ENCODE measurements at places on chromosomes 5 and 9.

- no peak for DNase-seq
Observed at GRCh38 chr9:71647094-71647591, 121.2 kb downstream of the CEMIP2 start.

DNA sequence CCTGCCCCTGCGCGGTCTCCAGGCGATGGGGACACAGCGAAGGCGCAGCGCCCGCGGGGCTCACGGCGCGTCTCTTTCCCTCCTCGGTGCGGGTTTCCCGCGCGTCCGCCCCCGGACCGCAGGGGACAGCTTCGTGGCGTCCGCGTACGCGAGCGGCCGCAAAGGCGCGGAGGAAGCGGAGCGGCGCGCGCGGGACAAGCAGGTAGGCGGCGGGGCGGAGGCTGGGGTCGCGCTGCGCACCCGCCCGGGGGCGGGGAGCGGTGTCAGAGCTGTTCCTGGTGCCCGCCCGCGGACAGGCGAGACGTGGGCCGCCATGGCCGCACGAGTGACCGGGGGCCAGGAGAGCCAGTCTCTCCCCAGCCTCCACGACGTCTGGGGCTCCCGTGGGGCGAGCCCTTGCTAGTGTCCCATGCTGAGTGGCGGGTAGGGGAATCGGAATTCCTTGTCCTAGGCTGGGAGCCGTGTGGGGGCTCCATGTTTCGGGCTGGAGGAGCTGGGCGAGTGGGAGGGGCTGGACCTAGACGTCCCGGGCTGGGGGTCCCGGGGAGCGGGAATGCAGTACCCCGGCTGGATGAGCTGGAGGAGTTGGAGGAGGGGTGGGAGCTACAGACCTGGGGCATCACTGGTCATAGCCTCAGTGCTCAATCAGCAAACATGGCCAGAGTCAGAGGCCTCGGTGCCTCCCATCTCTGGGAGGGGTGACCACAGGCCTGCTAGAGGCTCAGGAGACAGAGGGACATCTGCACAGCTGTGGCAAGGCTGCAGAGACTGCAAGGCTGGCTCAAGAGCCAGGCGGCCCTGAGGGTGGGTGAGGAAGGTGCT is 968 bp downstream of the NKD2 start:
- no peak for DNase-seq

DNA sequence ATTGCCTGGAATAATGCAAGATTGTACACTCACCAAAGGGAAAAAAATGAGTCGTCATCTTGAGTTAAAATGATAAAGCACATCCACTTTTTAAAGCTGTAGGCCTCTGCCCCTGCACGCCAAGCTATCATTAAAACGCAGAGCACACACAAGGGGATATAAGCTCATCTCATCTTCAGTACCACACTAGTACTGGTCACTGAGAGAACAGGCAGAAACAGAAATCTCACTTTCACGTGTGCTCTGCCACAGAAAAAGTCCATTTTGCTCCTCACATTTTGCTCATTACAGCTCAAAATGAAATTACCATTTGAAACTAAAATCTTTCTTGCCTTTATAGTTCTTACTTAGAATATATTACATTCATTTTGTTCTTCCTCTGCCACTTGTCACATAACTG is 99.2 kb upstream of the SLC30A5 start:
- DNase-seq, result no peak

DNA sequence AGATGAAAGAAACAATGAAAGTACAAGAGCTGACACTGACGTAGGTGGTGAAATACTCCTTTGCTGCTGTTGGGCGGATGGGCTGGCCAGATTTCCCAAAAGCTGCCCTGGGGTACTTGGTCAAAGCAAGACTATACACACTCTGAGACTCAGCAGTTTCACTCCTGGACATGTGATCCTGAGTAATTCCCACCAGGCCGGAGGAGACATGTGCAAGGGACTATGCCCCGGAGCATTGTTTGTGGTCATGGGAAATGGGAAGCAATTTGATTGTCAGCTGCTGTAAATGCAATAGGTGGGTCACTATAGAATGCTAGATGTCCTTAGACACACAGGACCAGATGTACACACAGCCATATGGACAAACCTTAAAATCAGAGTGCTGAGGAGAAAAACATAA is 116.1 kb downstream of the DCP2 start:
- DNase-seq, result no peak

Data from vagina (tissue), 2 donors.